ENCODE measurements at places on chromosomes 16 and 17. TPM values are rescaled to one million over a fixed set of nuclear protein-coding genes. Genes with fewer than 3 reads are reported as not detected.

The CNTD1 gene
- total RNA-seq: not detected

The TM4SF5 gene
- total RNA-seq: not detected

The BLMH gene
- 40.0 TPM for total RNA-seq

The AFMID gene
- 16.6 TPM for total RNA-seq

The HOXB9 gene
- total RNA-seq: not detected

The RNF157 gene
- 6.7 TPM for total RNA-seq

The ANKRD40CL gene
- total RNA-seq: not detected

GRCh38 chr16:67663151-67663876, 2.6 kb downstream of the PARD6A start:
- no peak for DNase-seq

DNA sequence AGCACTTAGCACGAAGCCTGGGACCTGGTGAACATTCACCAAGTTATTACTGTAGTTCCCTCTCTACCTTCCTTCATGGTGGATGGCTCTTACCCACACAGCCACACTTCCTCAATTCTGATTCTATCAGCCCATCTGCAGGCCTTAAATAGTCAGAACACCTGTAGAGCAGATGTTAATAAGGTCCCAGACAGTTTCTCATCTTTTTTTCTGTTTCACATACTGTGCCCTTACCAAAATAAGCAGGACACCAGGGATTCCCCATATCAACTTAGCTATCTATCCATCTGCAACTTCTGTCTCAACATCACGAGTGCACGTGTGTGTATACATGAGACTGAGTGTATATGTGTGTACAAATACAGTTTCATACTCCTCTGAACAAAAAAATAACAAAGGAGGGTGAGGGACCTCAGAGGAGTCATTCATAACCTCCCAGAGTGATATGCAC, 2.8 kb downstream of the RECQL5 start:
- DNase-seq: no peak

DNA sequence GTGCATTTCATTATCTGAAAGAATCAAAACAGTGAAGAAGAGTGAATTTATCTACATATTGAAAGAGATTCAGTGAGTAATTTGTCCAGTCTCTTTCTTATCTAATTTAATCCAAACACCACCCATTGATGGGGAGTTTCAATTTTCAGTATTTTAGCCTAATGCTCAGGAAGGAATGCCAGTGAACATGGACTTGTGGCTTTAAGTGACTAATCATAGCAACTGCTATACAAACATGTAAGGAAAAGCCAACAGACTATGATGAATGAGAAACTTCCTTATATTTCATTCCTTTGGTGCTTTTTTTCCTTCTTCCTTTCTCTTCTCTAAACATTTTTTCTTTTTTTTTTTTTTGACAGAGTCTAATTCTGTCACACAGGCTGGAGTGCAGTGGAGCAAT, 885.8 kb downstream of the KCNJ2 start:
- no peak for DNase-seq

DNA sequence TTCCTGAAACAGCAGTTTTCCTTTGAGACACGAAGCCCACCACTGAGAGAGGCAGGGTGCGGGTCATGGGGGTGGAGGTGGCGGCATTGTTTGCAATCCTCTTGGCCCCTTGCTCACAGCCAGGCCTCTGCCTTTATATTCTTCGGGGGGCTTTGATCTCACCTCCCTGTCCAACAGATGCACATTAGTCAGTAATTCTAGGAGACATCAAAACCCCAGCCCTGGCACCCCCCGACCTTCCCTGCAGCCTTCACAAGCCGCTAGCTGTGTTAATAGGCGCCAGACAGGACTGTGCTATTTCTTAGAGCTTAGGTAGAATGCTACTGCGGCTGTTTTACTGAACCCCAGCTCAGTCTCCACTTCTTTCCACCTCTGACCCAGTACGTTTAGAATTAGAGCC, 212.6 kb downstream of the RBFOX1 start:
- DNase-seq: no peak

DNA sequence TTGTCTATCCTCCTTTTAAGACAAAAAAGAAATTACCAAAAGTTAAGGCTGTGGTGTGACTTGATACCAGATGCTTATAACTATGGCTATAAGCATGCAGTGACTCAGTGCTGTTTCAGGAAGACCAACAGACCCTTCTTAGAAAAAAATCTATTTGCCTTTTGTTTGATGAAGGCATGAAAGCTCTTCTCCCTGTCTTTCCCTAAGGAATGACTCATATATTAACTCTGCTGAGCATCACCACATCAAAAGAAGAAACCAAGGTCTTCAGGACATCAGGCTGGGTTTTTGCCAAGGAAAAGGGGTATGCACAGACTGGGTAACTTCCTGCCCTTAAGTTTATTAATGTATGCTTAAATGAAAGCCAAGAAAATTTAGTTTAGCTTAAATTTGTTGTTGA, 47.1 kb downstream of the VMP1 start:
- peak; percentile 4 for DNase-seq

- no peak for DNase-seq
Measured at GRCh38 chr17:80844418-80844990, 147.1 kb upstream of the CHMP6 start.

DNA sequence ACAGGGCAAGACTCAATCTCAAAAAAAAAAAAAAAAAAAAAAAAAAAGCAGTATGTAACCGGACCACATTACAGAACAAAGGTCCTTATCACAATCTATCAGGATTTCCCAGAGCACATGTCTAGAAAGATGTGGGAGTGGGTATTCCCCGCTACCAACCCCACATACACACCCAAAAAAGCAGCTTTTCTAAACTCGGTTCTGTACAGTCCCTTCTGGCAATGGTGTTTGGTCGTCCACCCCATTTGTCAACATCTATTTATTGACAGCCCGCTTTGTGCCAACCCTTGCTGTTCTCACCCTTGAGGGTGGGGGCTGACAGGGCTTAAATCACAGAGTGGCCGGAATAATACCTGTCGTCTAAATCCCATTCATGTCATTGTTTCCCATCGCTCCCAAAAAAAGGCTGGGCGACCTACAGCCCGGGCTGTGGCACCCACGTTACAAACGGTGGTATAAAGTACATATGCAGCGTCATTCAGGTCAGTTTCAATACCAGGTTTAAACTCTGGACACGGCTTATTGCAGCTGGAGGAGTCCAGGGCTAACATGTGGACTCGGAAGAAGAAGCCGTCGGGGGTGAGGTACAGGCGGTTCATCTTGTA, 3.6 kb downstream of the C17orf58 start:
- no peak for DNase-seq

- DNase-seq: no peak
Measured at GRCh38 chr17:7915179-7915610, 894 bp downstream of the RNF227 start.

Measured in tongue (tissue), 3 donors.